ENCODE measurements at places on chromosomes 5 and 9.

DNA sequence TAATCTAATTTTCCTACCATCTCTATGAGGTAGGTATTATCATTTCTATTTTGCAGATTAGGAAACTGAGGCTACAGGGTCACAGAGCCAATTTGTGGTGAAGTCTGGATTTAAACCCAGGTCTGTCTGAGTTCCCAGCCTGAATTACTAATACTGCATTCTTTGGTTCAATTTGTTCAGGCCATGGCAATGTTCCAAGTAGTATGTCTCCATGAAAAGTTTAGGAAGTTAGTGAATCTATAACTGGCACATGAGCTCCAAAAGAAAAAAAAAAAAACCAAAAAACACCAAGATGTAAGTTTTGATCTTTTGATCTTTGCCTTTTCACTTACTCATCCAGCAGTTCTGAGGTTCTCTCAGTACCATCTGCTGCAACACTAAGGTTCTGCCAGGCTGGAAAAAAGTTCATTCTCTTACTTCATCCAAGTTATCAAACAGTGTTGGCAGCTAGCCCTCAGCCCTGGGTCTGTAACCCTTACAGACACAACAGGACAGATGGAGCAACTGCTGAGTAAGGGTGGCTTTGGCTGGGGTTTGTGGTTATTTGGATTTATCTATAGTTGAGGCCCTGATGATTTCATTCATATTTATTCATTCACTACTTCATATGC is 4.4 kb upstream of the TMEM268 start:
- DNase-seq = no peak

DNA sequence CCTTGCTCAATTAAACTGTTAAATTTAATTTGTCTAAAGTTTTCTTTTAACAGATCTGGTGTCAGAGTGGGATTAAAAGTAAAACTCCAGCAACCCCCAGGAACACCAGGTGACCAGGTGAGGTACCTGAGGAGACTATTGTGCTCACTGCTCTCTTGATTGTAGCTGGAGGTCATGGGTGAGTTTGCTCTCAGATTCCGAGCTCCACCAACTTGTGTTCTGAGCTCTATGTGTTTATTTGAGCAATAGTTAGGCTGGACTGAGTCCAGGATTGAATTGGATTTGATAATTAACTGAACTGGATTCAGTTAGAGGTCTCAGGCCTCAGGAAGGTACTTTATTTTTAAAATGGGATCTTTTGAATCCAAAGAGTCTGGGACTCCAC is 17.9 kb upstream of the SCGB3A2 start:
- DNase-seq = no peak

DNA sequence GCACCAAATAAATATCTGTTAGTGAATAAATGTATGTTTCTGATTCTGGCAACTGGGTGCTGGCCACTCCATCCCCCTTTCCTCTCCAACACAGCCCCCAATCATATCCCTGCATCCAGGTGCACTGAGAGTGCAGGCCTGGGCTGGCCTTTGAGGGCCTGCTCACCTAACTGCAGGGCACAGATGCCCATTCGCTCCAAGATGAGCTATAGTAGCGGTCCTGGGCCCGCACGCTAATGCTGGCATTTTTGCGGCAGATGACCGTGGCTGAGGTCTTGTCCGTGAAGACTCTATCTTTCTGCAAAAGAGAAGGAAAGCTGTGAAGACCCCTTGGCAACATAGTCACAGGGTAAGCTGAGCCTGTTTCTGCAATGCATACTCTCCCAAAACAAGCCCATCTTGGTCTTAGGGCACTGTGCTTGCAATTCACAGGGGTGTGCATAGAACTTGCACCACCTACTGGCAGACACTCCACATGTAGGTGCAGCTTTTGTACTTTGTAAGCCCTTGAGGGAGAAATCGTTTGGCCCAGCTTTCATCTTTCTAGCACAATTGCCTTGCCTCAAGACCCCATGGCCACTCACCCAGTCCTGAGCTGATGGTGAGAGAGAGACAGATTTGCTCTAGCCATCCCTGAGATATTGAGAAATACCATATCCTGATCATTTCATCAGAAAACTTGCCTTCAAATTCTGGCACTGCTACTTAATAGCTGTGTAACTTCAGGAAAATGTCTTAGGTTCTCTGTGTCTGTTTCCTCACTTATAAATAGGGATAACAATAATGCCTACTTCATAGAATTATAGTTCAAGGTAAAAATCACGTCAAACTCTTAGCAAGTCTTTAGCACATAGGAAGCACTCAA is 13.5 kb downstream of the IL12B start:
- DNase-seq = no peak

GRCh38 chr5:43981556-43981955 is 378.6 kb downstream of the NNT start:
- no peak for DNase-seq

DNA sequence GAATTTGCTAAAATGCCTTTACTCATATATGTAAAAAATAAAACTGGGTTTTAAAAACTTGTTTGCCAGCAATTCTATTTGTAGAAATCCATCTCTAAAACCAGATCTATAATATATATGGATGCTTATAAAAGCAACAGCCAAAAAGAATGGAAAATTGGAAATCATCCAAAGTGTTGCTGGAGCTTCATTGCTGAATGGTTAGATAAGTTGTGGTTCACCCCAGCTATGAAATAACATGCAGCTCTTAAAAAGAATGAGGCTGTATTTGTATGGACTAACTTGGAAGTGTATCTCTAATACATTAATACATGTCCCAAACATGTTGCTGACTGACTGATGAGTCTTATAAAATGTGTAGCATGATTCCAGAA is 76.2 kb downstream of the STK10 start:
- DNase-seq = no peak

DNA sequence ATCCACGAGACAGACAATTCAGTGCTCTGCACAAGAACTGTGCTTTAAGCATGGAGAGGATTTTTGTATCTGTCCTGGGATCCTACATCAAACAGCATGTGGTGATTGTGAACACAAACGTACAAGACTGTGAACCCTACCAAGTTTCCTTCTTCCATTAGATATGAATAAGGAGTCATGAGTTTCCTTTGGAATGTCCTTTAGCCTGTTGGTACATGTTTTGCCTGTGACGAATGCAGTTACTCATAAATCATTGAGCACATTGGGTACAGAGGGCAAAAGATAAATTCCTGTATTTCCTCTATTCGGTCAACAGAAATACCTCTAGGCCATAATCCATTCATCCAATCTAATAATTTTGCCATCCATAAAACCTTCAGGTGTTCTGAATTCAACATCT is 61.5 kb downstream of the FXN start:
- DNase-seq = no peak

DNA sequence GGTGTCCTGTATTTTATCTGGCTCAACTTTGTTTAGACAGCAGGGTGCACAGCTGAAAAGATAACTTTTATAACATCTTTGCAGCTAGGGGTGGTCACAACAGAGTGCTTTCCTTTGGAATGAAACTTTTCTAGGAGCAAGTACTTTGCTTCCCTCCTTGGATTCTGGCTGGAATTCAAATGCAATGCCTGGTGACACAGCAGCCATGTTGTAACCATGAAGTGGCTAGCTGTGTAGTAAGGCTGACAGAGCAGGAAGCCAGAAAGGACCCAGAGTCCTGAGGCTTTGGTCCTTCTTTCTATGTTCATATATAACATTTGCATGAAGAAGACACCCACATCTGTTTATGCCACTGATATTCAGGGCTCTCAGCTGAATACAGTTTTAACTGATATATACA is 48.1 kb downstream of the TENT4A start:
- DNase-seq = no peak

GRCh38 chr5:177018341-177018740 is 4.2 kb upstream of the ZNF346 start:
- DNase-seq = no peak

DNA sequence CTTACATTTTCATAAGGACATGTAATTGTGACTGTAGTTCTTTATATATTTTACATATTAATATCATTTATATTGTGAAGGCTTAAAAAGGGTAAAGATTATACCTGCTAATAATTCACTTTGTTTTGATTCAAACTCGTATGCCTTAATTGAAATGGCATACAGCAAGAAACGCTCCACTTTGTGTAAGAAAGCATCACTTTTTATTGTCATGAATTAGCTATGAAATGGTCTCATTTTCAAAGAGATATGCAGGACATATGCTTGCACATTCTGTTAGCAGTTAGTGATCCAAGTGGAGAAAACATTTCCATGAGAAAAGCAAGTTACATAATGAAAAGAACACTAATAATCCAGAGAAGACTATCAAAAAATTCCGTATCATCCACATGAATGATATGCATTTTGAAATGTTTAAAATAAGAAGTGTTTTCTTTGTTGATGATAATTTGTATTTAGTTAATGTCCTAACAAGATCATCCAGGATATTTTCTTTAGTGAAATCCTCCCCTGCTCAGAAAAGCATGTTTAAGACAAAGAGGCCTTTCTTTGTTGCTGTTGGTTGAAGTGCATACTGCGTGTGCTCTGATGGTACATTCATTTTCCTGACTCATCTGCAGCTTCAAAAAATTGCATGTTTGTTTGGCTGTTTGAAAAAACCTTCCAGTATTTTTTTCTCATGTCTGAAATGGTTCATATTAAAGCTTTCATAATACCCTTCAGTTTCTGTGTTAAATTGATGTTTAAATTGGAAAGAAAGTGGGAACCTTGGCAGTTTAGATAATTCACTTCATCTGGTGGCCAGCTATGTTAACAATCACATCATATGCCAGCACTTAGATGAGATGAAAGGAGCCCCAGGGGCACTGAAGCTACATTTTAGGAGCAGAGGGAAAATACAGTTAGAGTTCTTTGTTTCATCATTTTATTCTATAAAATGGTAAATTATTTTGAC is 242.2 kb downstream of the CSNK1G3 start:
- DNase-seq = no peak

DNA sequence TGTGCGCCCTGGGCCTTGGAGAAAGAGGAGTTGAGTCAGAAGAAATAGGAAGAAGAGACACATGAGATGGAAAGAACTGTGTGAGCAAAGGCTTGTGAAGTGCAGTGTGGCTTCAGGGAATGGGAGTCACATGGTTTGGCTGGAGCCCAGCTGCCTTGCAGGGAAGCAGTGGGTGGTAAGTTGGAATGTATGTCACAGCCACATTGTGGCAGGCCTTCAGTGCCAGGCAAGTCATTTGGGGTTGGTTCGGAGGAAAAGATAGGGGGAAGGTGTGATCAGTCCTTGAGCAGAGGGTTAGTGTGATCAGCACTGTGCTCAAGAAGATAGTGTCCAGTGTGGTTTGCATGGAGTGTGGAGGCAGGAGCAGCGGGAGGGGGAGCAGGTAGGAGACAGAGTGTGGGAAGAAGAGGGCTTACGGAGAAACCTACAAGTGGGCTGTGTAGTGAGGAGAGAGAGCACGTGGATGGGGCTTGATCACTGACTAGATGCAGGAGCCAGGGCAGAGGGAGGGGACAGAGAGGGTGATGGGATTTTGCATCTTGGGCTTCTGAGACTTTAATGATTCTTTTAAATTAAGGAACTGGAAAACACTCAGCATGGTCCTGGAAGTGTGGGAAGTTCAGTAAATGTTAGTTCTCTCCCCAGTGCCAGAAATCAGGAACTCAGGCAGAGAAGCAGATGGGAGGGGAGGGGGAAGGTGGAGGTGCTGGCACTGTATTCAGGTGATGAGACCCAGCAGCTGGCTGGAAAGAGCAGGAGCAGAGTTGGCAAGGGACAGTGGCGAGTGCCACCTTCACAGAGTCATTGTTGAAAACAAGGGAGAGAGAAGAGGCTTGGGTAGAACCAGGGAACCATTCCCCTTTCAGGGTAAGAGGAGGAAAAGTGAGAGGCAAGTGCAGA is 46.6 kb downstream of the ARHGAP26 start:
- no peak for DNase-seq

DNA sequence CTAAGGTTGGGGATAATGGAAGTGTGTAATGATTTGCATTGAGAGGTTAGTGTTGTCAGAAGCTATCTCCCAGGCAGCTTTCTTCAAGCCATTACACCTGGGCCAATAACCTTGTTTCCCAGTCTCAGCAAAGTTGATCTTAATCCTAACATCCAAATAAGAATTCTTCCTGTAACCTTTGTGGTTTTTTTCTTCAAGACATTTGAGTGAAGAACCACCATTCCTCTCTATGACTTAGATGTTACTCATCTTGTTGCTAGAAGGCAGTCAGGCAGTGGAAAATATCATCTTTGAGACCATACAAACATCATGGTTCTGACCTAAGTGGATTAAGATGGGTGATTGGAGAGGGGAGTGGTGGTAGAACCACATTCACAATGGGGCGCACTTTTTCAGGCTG is 103.5 kb downstream of the NDUFAF2 start:
- DNase-seq = no peak

DNA sequence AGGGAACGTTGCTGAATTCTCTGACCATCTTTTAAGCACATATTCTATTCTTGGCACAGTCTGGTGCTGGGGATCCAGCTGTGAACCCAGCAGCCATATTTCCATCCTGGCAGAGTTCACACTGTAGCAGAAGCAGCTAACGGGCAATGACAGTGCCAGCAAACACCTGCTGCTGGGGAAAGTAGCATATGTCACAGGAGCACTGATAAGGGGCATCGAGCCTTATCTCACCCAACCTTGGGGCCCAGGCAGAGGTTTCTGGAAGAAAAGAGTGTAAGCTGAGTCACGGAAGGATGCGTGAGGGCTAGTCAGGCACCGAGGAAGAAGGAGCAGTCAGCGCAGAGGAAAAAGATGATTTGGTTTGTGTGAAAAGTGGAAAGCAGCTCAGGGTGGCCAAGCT is 1.1 kb downstream of the NDOR1 start:
- DNase-seq = no peak

- DNase-seq = no peak
These were observed 98.7 kb downstream of the RANBP17 start for GRCh38 chr5:170960567-170960966.

DNA sequence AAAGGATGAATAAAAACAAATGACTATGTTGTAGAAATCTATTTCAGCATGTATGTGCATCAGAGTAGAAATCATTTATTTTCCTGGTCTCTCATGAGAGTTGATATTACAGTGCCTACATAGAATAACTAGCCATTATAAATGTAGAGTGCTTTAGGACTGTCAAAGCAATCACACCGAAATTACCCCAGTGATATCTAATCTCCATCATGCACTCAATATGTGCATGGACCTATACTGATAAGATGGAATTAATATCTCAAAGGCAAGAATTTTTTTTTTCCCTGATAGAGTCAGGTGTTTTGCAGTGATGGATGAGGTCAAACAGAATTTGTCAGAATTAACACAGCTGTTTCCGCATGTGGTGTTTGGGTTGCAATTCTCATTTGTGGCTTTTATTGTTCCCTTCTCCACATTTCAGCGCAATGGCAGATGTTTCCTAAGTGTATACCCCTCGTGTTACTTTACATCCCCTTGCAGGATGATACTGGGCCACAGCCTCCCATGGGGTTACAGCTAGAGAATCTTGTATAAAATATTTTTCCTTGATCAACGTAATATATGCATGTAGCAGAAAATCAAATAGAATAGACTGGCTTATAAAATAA is 298.8 kb downstream of the RASEF start:
- no peak for DNase-seq

GRCh38 chr9:133523106-133523505 is 1.7 kb downstream of the MYMK start:
- no peak for DNase-seq

- DNase-seq = no peak
These were observed 1356.2 kb downstream of the MAT2B start for GRCh38 chr5:164861610-164862009.

GRCh38 chr5:5276430-5276829 is 136.3 kb downstream of the ADAMTS16 start:
- no peak for DNase-seq
